ENCODE measurements at places on chromosomes 2 and 18. TPM values are rescaled to one million over a fixed set of nuclear protein-coding genes. Genes with fewer than 3 reads are reported as not detected.

DNA sequence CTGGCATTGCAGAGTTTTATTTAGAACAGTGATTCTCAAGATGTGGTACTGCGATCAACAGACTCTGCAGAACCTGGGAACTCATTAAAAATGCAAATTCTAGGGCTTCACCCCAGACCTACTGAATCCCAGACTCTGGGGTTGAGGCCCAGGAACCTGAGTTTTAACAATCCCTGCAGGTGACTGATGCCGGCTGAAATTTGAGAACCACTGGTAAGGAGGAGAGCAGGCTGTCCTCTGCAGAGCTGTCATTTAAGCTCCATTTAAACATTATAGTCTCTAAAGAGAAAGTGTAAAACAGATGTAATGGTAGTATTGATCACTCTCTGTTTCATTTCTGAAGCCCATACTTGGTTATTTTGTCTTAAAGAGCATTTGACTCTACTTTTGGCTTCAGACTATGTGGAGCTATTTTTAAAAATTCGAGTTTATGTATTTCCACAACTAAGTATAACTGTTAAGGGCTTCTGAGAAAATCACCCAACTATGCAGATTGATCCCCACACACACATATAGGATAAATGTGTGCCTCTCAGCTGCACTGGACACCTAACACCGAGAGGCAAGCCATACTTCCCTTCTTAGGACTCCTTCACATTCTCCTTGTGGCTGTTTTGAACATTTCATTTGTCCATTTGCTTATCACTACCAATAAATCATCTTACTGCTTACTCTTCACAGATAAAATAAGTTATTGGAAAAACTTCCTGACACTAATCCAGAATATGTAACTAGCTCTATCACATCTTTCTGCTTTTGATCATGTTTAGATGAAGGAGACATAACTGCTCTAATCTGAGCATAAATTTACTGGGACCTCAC, 487.5 kb downstream of the DLGAP1 start:
- no peak for DNase-seq

- no peak for DNase-seq
Observed at GRCh38 chr2:160043265-160043664, 19.1 kb downstream of the PLA2R1 start.

DNA sequence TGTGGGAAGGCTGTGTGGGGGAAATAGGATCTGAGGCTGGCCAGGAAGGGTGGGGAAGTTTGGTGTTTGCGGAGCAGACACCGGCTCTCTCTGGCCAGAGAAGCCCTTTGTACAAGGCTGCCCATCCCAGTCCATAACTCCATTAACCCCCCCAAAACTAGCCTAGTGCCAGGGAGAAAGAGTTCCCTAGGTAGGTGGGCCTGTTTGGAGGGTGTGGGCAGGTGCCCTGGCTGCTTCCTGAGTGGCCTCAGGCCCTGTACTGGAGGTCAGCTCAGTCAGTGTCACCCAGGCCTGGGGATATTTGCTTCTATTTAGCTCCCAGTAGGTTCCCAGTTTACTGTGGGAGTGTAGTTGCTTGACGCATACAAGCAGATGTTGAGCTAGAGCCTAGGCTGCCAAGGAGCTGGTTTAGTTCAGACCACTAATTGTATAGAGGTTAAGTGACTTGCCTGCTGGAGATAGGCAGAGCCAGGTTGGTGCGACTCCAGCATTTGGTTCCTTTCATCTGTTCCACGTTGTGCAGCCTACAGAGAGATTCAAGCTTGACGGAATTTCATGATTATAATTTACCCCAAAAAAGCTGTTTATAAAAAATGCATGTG, 2.9 kb upstream of the GREB1 start:
- no peak for DNase-seq

GRCh38 chr2:60925994-60926740, 44.8 kb downstream of the REL start:
- DNase-seq: no peak

DNA sequence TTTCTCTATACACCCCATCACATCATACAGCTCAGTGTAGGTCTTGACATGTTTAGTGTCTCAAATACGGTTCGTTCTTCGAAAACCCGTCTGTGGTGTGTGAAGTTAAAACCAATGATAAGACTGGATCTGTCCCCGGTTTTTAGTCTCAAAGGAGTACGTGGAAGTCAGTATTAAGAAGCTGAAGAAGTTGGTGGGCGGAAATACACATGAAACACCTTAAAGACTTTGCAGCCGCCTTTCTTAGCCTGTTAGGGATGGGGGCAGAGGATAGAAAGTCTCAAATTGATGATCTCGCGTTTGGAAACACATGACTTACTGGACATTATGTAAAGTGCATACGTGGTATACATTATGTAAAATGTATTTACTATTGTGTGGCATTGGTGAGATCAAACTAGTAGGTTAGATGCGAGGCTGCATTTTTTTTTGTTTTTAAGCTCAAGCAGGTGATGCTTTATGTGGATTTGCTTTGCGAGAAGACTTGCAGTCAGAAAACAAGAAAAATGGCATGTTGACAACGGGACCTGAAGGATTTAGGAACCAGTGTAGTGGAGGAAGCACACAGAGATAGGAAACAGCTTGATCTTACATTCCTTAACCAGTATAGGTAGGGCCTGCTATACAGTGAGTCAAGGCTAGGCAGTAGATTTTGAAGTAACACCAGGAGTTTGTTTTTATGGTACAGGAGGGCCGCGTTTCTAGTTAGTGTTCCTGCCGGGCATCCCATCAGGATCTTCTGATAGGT, 1.2 kb downstream of the CNOT11 start:
- DNase-seq: no peak

DNA sequence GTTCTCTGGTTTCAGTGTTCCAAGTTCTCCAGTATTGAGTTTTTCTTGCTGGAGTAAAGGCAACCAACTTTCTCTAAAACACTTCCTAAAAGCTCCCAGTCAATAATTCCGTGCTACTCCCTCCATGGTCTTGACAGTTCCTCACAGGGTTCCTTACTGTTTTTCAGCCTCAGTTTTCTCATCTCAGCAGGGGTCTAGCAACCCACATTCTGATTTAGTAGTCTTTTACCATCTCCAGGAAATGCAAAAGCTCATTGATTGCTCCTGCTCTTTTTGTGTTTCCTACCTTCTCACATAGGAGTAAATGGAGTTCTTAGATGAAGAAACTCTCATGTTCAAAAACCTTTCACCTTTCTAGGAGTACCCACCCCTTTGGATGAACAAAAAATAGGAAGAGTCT, 978.8 kb upstream of the POU3F3 start:
- DNase-seq: no peak

DNA sequence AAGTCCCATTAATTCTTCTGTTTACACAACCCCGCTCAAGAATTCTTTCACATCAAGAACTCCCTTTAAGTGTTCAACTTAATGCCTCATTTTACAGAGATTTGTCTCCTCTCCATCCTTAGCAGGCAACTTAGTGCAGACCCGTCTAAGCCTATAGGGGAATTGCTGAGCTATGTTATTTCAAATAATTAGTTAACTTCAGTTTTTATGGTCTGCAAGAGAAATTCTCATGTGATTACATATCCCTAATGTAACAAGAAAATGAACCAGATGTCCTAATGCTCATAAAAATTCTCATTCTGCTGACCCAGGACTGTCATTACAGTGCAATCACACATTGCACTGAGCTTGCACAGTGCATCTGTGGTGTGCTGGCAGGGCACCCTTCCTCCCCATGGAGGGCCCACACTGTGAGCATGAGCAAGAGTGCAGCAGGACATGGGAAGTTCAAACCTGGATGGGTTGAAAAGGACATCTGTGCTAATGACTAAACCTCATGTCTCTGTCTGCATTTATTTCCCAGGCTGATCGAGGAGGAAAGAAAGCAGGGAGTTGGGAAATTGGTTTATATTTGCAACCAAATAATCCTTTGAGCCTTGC, 97.1 kb downstream of the COL5A2 start:
- DNase-seq: no peak

DNA sequence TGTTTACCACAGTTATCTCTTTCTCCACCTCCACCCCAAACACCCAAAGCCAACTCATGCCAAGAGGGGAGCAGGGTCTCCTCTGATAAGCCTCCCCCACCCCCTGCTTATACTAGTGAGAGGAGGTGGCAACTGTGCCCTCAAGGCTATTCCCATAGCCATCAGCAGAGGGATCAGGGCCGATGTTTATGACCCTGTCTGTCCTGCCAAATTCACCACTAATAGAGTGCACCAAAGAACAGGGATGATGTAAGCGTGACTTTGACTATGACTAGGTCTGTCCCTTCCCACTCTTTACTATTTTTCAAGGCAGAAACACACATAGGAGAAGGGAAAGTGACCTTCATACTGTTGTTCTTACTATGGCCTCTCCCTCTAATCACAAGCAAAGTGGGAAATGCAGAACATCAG, 74.6 kb downstream of the CLHC1 start:
- DNase-seq: no peak

DNA sequence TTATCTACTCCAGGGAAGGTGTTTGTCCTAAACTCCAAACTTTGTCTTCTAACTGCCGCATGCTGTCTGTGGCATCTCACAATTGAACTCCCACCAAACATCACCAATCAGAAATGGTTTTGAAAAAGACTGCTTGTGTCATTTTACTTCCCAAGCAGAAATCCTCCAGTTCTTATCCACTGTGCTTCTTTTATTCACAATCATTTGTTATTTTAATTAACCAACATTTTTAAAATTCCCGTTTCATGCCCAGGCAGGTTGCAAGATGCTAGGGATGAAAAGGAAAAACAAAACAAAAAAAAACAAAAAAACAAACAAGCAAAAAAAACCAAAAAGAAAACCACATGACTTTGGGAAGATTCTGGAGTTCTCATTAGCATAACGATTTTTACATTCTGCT, 63.5 kb upstream of the RAB27B start:
- DNase-seq: no peak

DNA sequence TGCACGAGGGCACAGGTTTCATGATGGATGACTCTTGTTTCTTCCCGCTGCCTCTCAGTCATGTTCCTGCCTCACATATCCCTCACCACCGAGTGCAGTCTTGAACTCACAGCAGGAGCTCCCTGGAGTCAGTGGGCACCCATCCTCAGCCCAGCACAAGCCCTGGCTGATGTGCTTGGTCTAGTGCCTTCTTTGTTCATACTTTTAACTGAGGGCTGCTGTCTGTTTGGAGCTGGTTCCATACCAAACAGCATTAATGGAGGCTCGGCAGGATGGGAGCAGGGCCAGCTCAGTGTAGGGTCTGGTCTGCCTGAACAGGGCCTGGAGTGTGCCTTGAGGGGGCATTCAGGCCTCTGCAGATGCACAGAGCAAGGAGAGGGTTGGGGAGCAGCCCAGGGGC, 54.5 kb upstream of the GLI2 start:
- DNase-seq: no peak

- DNase-seq: no peak
Observed at GRCh38 chr2:117943013-117943672, 70.7 kb downstream of the CCDC93 start.

GRCh38 chr2:64414736-64415435, 39.1 kb upstream of the LGALSL start:
- no peak for DNase-seq

DNA sequence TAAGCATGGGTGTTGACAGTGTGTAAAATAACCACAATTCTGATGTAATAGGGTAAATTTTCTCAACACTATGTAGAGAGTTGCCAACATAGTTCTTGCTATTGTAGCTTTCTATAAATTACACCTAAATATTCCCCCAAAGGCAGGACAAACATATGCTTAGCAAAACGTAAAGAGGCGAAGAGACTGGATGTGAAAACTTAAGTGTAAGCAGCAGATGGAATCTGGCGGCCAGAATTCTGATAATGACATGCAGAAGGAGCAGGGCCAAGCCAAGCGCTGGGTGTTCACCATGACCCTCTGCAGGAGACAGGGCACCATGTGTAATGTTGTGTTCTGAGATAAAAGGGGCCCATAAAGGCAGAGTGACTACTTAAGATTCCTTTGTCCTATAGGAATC, 105.2 kb upstream of the ZNF521 start:
- DNase-seq: no peak

Gene TMEM247
- not detected for total RNA-seq

Gene GALR1
- 0.16 TPM for total RNA-seq

Gene GAL3ST2
- 0.16 TPM for total RNA-seq

Gene PLB1
- total RNA-seq: 2.3 TPM

Gene NEU2
- not detected for total RNA-seq

Gene EVA1A
- total RNA-seq: 1.1 TPM

All from occipital lobe (tissue), 3 donors.